Fibroblast of skin of right quadriceps (primary cell): ENCODE measurements at places on chromosomes 5 and 9.

GRCh38 chr9:109254317-109254716, 66.5 kb downstream of the EPB41L4B start:
- DNase-seq: peak; percentile 65

DNA sequence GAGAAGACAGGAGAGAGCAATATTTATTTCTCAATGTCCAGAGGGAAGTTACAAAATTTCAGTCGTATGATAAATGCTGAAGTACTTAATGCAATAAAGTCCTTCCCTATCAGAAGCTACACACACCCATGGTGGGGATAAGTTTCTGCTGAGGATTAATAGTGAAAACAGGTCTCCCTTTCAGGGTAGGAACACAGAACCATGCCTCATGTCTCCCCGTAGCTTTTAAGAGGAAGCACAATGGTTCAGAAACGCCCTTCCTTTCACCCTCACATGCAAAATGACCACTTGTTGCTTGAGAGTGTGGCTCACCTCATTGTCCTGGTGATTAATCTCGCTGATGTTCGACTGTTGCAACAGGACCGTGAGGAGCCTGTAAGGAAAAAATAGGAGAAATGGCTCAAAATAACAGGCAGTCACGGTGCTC, 73.6 kb downstream of the ANKRD55 start:
- DNase-seq: no peak

DNA sequence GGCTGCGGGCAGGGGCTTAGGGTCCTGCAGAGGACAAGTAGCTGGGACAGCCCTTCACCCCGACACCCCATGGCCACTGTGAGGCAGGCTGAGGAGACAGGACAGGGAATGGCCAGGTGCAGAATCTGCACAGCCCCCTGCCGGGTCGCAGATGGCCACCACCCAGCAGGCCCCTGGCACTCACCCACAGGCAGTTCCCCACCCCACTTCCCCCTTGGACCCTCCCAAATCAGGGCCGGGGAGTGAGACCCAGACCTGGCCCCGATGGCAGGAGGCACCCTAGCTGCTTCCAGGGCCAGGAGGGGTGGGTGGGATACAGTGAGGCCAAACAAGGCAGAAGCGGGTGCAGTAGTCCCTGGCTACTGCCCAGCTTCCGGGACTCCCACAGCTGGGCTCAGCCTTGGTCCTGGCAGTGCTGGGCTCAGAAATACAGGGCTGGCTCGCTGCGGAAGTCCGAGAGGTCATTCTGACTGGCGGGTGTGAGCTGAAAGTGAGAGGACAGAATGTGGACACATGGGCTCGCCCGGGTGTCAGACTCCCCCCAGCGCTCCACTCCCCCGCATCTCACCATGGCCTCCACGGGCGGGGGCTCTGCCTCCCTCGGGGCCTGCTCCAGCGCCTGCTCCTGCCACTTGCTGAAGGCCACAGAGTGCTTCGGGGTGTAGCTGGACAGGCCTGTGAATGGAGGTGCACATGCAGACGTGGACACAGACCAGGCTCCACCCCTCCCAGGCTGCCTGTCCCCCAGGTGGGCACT, 3.4 kb downstream of the SSNA1 start:
- DNase-seq: no peak

GRCh38 chr9:18575686-18576085, 101.7 kb downstream of the ADAMTSL1 start:
- DNase-seq: no peak

GRCh38 chr5:14946815-14947620, 75.4 kb upstream of the ANKH start:
- peak; percentile 7 for DNase-seq

- peak; percentile 93 for DNase-seq
Observed at GRCh38 chr5:164235300-164235891, 730.0 kb downstream of the MAT2B start.

DNA sequence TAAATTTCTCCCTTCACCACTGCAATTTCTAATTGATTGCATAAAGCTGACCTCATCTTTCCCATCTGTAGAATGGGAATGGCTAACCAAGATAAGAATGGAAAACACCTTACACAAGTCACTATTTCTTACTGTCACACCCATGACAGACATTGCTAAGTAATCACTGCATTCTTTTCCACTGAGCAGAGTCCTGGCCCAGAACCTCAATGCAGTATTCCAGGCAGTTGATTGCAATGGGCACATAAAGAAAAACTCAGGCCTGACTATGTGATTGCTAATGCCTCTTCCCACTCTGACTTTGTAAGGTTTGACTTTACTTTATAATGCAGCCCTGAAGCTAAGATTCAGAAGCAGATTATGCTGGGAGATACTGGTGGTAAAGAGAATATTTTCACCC, 29.3 kb downstream of the TRIM32 start:
- no peak for DNase-seq

- no peak for DNase-seq
Observed at GRCh38 chr5:132841305-132841704, 10.9 kb upstream of the SHROOM1 start.

DNA sequence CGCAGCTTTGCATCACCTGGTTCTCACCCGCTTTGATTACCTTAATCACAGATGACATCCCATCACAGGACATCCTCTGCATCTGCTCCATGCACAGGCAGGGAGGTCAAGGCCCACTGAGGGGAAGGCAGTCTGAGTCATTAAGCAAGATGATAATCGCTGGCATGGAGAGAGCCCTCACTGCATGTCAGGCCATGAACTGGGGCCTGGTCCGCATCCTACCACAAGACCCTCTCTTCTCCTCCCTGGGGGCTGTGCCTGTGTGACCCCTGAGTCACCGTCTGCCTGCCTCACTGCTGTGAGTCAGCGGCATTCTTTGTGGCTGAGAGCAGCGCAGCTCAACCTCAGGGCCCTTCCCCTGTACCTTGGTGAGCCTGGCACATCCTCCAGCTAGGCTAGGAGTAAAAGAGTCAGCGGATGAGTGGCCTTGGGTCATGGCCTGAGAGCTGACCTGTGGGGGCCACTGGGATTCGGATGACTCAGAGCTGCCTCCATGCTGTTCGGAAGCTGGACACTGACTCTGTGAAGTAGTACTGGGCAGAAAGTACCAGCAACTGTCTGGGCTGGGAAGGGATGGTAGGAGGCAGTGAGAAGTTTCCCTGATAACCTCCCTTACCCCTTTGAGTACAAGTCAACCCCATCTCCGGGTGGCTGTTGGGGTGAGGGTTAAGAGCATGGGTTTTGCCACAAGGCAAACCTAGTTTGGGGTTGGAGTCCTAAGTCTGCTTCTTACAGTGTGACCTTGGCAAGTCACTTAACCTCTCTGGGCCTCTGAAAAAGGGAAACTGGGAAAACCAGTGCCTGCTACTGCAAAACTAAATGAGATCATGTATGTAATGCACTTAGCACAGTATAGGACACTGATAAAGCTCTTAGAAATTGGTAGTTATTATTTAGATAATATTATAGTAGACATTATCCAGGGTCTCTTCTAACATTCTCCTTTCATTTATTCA, 14.6 kb upstream of the ARSI start:
- peak; percentile 93 for DNase-seq

DNA sequence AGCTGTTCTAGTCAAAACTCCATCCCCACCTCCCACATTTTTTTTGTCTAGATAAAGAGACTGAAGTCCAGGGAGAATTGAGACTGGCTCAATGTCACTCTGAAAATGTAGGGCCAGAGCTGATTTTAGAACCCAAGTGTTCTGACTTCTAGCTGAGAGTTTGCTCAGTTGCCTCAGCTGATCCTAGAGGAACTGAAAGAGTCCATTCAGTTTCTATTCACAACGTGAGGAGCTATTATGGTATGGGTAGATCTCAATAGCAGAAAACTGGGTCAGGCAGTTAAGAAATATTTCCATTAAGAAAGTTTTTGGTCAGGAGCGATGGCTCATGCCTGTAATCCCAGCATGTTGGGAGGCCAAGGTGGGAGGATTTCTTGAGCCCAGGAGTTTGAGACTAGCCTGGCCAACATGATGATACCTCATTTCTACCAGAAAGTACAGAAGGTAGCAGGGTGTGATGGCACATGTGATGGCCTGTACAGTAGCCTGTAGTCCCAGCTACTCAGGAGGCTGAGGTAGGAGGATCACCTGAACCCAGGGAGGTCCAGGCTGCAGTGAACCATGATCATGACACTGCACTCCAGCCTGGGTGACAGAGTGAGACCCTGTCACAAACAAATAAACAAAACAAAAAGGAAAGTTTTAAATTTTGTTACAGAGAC, 61.7 kb downstream of the GLRA1 start:
- no peak for DNase-seq

DNA sequence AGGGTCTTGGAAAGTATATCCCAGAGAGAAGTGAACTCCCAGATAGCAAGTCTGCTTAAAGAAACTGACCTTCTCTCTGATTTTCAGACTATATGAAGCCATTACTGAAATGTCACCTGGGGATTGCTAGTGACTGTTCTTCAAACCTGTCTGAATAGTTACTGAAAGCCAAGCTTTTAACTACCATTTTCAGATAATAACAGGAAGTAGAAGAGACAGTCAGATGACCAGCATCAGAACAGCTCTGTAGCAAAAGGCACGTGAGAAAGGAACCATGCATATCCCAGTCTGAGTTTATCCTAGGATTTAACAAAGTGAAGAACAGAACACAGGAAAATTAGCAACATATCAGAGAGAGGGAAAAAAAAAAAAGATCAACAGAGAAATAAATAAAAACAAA, 74.9 kb upstream of the SELENOP start:
- no peak for DNase-seq

DNA sequence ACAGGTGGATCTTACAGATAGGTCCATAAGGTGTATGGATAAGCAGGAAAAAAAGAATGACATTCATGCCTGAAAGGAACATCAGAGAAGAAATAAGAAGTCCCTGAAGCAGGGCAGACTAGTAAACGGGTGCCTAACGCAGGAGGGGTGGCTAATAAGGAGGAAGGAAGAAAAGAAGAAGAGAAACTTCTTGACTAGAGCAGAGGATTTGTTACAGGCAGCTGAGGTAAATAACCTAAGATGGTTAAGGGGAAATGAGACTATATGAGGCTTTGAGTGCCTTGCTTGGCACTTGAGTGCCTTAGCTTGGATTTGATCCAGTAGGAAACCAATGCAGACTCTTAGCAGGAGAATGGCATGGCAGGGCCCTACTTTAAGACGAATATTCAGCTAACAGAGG, 313.5 kb upstream of the PDE4D start:
- DNase-seq: no peak

GRCh38 chr5:146633323-146633764, 117.4 kb upstream of the GPR151 start:
- no peak for DNase-seq

GRCh38 chr5:132810605-132811004, 2.5 kb upstream of the SOWAHA start:
- no peak for DNase-seq

DNA sequence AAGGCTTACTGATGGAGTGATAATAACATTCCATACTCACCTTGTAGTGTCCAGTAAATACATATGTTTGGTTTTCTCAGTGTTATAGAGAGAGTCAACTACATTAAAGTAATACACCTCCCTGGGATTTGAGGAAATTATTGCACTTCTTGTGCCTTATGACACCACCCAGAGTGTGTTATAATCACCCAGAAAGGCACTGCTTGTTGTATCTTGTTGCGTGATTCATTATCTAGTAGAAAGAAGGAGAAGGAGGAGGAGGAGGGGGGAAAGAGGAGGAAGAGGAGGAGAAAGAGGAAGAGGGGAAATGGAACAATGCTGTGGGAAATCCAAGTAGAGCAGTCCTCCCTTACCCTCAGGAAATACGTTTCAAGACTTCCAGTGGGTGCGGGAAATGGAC, 661.8 kb upstream of the WWC1 start:
- no peak for DNase-seq

DNA sequence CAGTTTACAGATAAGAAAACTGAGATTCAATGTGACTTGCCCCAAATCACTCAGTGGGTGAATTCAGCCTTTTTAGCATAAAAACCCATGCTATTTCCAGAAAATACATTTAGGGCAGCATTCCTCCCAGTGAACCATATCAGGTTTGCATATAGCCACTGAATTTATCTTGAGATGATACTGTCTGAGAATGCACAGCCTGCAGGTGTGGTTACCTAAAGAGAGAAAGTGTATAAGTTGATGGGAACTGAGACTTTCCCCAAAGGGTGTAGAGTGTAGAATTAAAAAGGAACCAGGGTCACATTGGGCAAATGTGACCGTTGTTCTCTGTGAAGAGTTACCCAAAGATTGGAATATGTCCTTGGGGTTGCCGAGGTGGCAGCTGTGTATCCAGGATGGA, 100.0 kb upstream of the PIK3R1 start:
- DNase-seq: no peak
